ENCODE measurements at places on chromosomes 5 and 9. TPM values are rescaled to one million over a fixed set of nuclear protein-coding genes. Genes with fewer than 3 reads are reported as not detected.

ZNF474 gene
- total RNA-seq: 0.20 TPM

GLT6D1 gene
- not detected for total RNA-seq

FOXI1 gene
- 0.59 TPM for total RNA-seq

GRXCR2 gene
- total RNA-seq: not detected

ANKRD33B gene
- total RNA-seq: 9.6 TPM

IFNA13 gene
- not detected for total RNA-seq

OR5C1 gene
- total RNA-seq: not detected

TLE1 gene
- total RNA-seq: 6.1 TPM

ARPC5L gene
- total RNA-seq: 59.7 TPM

C9orf153 gene
- not detected for total RNA-seq

MYO10 gene
- total RNA-seq: 62.0 TPM

SMIM32 gene
- not detected for total RNA-seq

SETD9 gene
- 22.5 TPM for total RNA-seq

PCDHGC5 gene
- total RNA-seq: not detected

PCDHGB2 gene
- total RNA-seq: 2.5 TPM

TRIM7 gene
- total RNA-seq: 15.6 TPM

PRDM9 gene
- not detected for total RNA-seq

ACOT12 gene
- total RNA-seq: not detected

SNCAIP gene
- not detected for total RNA-seq

GNA14 gene
- not detected for total RNA-seq

SLC24A2 gene
- total RNA-seq: not detected

FAM78A gene
- 0.64 TPM for total RNA-seq

ANKRD55 gene
- total RNA-seq: not detected

MLANA gene
- not detected for total RNA-seq
